ENCODE measurements at places on chromosomes 6 and 20.

GRCh38 chr6:100459592-100460184, 5.0 kb downstream of the SIM1 start:
- no peak for DNase-seq

- no peak for DNase-seq
Observed at GRCh38 chr6:154367336-154367735, 10.7 kb upstream of the IPCEF1 start.

DNA sequence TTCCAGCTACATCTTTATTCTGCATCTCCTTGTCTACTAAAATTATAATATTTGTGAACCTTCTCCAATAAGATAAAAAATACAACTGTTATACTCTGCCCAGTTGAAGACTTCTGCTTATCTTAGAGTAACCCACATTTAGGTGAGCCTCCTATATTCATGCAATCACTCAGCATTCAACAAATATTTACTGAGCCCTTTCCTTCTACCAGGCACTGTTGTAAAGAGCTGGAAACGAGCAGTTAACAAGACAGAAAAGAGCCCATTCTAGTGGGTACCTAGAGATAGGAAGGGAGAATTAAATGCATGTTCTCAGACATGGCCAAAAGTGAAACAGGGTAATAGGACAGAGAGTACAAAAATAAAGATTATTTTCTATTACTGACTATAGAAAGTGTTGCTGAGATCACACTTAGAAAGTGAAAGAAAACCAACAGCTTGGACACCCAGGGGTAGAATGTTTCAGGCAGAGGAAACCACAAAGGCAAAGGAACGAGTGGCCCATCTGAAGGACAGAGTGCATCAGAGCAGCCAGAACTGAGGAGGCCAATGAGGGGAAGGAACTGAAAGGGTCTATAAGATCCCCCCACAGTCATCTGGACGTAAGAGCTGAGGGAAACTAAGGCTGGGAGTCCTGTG, 50.8 kb upstream of the SMLR1 start:
- DNase-seq = peak; percentile 9

GRCh38 chr6:17551383-17551958, 48.6 kb upstream of the FAM8A1 start:
- no peak for DNase-seq

GRCh38 chr6:122604676-122605075, 5.5 kb upstream of the PKIB start:
- DNase-seq = no peak

GRCh38 chr6:90977513-90977912, 390.6 kb upstream of the MAP3K7 start:
- no peak for DNase-seq

- DNase-seq = peak; percentile 15
Observed at GRCh38 chr6:145823328-145823944, 8.8 kb upstream of the FBXO30 start.

DNA sequence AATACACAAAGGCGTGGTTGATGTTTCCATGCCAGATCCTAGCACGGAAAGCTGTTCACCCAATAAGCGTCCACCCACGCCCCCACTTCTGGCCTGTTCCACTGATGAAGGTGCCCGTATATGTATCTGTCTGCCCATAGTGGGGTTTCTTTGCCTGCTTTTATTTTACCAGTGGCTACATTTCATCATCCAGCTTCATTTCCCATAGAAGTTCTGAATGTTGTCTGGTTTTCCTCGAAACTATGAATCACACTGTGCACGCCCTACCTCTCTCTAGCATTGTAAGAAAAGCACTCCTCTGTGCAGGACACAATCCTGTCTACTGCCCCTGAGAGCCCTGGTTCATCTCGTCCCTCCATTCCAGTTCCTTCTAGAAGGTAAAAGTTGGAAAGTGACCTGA, 8.8 kb upstream of the CD93 start:
- no peak for DNase-seq

DNA sequence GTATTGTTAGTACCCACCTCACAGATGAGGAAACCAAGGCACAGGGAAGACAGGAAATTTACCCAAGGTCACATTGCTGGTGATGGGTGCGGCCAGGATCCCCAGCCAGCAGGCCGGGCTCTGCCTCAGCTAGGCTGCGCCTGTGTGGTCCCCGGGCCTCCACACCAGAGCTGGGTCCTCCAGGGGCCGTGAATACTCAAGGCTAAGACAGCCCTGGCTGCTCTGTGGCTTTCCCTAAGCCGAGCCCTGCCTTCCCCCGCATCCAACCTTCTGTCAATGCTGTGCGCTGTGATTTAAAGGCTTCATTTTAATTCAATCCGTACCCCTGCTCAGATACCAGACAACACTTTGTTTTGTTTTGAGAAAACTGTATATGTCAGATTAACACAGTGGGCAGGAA, 246.7 kb downstream of the TTLL2 start:
- no peak for DNase-seq

GRCh38 chr6:126614642-126615504, 275.0 kb downstream of the CENPW start:
- no peak for DNase-seq

GRCh38 chr6:99606656-99607415, at the start of gene PRDM13:
PRDM13 (plus strand) TSS chr6:99606833; CDS start chr6:99607035, 202 bp downstream.
- no peak for DNase-seq

DNA sequence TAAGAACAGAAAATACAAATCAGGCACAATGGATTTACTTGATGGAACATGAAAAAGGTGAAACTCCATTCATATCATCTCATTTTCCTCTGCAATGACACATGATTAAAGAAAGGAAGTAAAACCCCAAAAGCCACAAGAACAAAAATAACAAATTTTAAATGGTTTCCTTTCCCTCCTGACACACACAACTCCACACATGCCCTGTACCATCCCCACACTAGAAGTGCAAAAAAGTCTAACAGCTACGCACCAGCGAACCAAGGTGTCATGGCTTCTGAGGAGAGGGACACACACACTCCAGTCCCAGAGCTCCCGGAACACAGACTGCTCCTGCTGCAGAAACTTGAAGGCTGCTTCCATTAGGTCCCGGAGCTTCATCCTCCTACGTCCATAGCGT, 25.3 kb downstream of the MDN1 start:
- peak; percentile 52 for DNase-seq

- DNase-seq = no peak
Observed at GRCh38 chr6:131510094-131510493, 62.9 kb upstream of the ARG1 start.

GRCh38 chr20:19453410-19453809, 241.0 kb downstream of the SLC24A3 start:
- no peak for DNase-seq

GRCh38 chr6:56445818-56446217, 196.9 kb downstream of the DST start:
- DNase-seq = no peak

DNA sequence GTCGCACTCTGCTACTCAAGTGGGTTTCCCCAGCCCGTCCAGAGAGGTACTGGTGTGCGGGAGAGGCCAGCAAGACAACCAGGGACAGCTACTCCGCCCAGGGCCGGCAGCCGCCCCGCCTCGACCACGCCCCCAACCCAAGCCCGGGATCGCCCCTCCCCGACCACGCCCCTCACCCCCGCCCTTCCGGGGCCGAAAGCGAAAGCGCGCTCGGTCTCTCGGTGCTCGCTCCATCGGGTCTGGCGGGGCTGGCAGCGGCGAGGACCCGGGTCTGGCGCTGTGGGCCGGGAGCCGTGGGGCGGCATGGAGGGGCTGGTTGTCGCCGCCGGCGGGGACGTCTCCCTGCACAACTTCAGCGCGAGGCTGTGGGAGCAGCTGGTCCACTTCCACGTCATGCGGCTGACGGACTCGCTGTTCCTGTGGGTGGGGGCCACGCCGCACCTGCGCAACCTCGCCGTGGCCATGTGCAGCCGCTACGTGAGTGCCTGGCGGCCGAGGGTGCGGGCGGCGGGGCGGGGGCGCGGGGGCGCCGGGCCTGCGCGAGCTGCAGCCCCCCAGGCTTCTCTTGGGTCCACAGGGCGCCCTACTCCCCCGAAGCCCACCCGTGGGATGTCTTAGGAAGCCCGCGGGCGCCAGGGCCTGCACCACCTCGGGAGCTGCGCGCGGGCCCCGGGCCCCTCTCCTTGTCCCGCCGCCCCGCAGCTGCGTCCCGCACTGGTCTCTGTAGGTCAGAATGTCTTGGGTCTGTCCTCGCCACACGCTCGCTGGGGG, at the start of gene PSMG4:
Gene PSMG4 (plus strand): TSS at position 228 of the 771 bp plus-strand sequence. CDS start 76 bp downstream, at position 304.
- peak; percentile 95 for DNase-seq

GRCh38 chr6:109292420-109292819, 89.8 kb downstream of the CD164 start:
- peak; percentile 67 for DNase-seq

- peak; percentile 65 for DNase-seq
Observed at GRCh38 chr6:4849226-4850022, 73.2 kb downstream of the CDYL start.

Measured in hematopoietic multipotent progenitor cell treated with erythropoietin and hydrocortisone succinate and interleukin-3 and kit ligand, for 4 days (in vitro differentiated cells).